ENCODE measurements at places on chromosomes 16 and 17.

DNA sequence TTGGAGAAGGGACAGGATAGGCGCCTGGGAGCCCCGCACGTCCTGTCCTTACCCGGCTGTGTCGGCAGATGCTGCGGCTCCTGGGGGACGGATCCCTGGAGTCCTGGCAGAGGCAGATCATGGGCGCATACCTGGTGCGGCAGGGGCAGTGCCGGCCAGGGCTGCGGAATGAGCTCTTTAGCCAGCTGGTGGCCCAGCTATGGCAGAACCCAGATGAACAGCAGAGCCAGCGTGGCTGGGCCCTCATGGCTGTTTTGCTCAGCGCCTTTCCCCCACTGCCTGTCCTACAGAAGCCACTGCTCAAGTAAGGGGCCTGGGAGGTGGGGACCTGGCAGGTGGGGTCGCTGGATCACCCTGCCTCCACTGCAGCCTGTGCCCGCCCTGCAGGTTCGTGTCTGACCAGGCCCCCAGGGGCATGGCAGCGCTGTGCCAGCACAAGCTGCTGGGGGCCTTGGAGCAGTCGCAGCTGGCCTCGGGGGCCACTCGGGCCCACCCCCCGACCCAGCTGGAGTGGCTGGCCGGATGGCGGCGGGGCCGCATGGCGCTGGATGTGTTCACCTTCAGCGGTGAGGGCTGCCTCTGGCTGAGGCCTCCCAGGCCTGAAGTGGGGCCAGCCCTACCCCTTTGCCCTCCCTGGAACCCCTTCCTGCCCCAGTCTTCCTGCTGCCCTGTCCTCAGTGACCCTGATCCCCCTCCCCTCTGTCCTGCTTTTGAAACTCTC, 20.2 kb upstream of the SMIM5 start:
- no peak for DNase-seq

DNA sequence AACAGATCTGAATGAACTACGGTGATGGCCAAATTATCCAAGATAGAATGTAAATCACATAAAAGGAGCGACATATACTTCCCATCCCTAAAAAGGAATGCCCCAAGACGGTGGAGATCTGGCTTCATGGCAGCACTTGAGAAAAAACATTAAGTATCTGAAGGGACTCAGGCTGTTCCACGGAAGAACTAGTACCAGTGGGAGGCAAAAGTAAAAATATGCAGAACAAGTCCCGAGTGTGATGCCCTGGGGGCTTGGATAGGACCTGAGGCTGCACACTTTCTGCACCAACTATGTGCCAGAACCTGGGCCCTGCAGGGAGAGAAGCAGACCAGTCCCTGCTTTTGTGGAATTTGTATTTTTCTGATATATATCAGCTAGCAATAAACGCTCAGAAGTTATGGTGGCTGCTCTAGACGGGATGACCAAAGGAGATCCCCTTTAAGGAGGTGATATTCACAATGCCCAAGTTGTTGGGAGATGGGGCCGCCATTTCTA, 539 bp upstream of the CKLF start:
- no peak for DNase-seq

GRCh38 chr17:58487589-58488427, at the start of gene HSF5:
Gene HSF5, minus strand, starts transcription at chr17:58488408. Its CDS starts 134 bp downstream, at chr17:58488274.
- no peak for DNase-seq

DNA sequence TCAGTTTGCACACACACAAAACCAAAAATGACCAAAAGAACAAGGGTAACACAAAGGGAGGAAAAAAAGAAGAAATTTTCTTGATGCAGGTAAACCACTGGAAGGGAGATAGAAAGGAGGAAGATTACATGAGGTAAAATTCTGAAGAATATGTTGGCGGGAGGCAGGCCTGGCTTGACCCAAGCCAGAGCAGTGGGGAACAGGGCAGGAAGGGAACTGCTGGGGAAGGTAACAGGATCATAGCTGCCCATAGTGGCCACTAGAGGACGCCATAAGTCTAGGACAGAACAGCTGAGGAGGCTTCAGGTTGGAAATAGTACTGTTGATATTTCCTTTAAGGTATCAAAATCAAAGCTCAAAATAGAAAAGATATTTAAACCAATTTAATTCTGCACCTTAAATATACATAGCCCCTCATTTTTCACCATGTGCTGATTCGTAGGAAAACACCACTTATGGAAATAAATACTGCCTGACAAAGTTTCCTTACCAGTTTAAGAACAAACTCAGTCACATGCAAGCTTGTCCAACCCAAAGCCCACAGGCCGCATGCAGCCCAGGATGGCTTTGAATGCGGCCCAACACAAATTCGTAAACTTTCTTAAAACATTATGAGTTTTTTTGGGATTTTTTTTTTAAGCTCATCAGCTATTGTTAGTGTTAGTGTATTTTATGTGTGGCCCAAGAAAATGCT, 15.5 kb downstream of the VPS35 start:
- DNase-seq: peak; percentile 55

DNA sequence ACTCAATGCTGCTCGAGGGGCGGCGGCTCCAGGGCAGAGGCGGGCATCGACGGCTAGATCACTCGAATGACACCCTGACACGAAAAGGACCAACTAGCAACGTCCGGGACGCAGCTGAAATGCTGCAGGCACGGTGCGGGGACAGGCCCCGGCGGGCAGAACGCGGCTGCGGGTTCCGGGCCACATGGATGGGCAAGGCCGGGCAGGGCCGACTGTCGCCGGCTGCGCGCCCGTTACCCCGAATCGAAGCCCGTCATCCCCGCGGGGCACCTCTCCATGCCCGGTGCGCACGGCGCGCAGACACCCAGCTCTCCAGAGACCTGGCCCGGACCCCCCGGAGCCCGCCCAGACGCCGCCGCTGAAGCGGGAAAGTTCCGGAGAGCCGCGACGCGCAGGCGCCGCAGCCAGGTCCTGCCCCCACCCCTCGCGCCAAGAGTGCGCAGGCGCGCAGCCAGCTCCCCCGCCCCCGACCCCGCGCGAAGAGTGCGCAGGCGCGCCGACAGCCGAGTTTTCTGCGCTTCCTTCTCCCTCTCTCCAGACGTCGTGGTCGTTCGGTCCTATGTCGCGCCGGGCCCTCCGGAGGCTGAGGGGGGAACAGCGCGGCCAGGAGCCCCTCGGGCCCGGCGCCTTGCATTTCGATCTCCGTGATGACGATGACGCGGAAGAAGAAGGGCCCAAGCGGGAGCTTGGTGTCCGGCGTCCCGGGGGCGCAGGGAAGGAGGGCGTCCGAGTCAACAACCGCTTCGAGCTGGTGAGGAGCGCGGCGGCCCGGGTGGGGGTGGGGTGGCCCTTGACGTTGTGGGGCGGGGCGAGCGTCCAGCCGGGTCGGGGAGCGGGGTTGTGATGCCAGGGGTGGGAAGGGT, at the start of gene TCF25:
Gene TCF25 (plus strand): TSS at position 484 of the 863 bp plus-strand sequence. CDS start 76 bp downstream, at position 560.
- peak; percentile 70 for DNase-seq

GRCh38 chr16:89290472-89290871, 73.0 kb downstream of the ZNF778 start:
- DNase-seq: no peak

GRCh38 chr17:19275457-19276127, 38.4 kb downstream of the EPN2 start:
- no peak for DNase-seq

GRCh38 chr17:32527146-32527545, 40.4 kb downstream of the CDK5R1 start:
- DNase-seq: no peak

DNA sequence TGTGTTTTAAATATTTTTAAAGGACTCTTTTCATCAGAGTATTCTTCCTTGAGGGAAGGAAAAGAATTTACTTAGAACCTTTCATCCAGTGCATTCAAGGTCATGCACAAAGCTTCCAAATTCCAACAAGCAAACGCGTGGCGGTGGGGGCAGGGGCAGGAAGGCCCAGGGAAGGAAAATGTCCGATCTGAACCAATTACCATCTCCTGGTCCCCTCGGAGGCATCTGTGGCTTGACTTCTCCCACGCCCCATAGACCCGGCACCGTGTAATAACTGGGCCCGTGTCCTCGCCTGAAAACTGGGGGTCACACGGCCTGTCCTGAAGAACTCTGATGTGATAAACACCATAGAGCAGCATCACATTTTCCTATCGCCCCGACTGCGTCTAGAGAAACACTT, 18.3 kb downstream of the MEAK7 start:
- no peak for DNase-seq

GRCh38 chr17:8925141-8925540, 40.4 kb downstream of the PIK3R5 start:
- no peak for DNase-seq

DNA sequence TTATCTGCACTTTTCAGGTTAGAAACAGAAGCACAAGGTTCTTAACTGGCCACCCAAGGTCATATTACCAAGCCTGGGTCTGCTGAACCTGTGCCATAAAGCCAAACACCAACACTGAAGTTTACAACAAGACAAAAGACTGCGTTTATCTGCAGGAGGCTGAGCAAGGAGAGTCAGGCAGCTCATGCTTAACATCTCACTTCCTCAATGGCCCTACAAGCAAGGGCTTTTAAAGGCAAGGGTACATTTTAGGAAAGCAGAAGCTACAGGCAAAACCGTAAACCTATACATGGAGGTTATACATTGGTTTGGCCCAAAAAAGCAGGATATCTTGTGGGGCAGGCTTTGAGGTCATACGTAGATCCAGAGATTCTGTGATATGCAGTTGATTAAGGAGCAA, 91.2 kb downstream of the GNAO1 start:
- peak; percentile 89 for DNase-seq

DNA sequence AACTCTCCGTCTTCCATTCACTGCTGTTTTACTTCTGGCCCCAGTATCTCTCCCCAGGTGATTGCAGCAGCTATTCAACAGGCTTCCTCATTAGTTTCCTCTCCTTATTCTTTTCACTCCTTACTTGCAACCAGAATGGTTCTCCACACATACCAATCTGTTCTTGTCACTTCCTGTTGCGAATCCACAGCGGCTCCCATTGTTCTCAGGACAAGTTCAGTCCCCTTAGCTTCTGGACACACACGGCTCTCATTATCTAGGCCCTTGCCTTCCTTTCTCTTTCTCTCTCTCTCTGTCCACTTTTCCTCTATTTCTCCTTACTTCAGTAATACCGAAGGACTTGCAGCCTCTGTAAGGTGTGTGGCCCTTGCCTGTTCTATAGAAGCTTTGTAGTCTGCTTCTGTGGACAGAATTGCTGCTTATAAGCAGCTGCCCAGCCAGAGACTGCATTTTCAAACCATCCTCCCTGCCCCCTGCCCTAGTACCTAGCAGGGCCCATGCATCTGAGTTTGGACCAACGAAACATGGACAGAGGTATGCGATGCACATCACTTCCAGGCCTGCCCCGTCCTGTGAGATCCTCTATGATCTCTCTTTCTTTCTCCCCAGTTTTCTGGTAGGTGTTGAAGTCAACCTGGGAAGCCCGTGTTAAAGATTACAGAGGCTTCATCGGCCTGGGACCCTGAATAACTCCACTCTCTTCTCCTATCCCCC, 45.7 kb downstream of the VAT1L start:
- DNase-seq: peak; percentile 3

GRCh38 chr16:85028685-85029407, 1.3 kb downstream of the KIAA0513 start:
- DNase-seq: no peak

- DNase-seq: no peak
Measured at GRCh38 chr16:14196011-14196410, 124.9 kb downstream of the MRTFB start.

DNA sequence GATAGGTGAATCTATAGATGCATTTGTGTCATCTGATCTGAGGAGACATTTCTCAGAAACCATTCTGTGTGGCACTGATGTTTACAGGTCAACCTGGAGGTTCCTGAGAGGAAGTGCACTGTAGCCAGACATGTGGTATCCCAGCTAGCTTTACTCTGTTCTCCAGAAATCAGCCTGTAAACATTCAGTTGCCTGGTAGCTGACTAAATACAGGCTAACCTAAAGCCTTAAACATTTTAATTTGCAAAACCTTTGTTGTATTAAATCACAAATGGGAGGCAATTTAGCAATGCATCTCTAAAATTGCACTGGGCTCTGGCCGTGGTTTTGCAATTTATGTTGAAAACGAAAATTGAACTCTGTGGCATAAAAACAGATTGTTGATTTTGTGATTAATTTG, 207.6 kb downstream of the FTO start:
- peak; percentile 17 for DNase-seq

GRCh38 chr16:67999985-68000384, 701 bp upstream of the DPEP2 start:
- DNase-seq: peak; percentile 28

- DNase-seq: peak; percentile 65
Measured at GRCh38 chr17:36675250-36675649, 73.9 kb downstream of the MRM1 start.

- no peak for DNase-seq
Measured at GRCh38 chr17:8918807-8919465, 46.6 kb downstream of the PIK3R5 start.

DNA sequence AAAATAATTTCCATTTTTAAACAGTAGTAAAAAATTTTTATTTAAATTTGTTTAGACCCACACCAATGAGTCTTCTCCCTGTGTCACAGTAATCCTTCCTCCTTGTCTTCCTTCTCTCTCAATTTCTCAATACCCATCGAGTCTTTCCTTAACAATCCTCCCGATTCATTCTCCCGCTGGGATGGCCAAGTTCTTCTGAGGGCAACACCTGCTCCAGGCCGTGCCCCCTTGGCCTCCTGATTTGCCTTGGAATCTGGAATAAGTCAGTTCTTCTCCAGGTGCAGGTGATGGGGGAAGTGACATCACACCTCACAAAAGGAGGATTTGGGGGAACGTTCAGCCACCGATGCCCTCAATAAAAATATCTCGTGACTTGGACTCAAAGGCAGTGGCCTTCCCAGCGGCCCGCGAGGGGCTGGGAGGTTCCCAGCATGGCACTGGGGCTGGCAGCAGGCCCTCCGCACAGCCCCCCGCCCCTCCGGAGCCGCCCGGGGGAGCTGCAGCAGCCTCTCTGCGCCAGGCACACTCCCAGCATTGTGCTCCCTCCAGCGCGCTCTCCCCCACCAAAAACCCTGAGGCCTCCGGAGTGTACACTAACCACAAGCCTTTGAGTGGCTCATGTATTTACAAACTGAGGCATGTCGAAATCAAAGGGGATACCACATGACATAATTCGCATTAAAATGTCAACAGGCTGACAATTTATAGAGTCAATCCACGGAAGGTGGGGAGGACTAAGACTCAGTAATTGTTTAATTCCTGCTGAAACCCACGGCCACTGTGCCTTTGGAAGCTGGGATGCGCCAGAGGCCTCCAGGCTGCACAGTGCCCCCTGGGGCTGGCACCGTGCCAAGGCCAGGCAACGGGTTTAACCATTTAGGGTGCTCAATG, 120.5 kb downstream of the ZFHX3 start:
- peak; percentile 93 for DNase-seq

GRCh38 chr17:15263206-15263579, 1.9 kb downstream of the PMP22 start:
- DNase-seq: no peak

- DNase-seq: no peak
Measured at GRCh38 chr17:22704674-22705073, 1012.4 kb downstream of the KCNJ18 start.

Data from MV-4-11 (cell line).